Mucosa of gallbladder (tissue), 1 donor: ENCODE measurements at places on chromosomes 12 and 14.

- peak; percentile 35 for DNase-seq
Observed at GRCh38 chr12:98725476-98726247, 80.6 kb downstream of the APAF1 start.

- DNase-seq: no peak
Observed at GRCh38 chr14:88904864-88905263, 80.4 kb downstream of the TTC8 start.

DNA sequence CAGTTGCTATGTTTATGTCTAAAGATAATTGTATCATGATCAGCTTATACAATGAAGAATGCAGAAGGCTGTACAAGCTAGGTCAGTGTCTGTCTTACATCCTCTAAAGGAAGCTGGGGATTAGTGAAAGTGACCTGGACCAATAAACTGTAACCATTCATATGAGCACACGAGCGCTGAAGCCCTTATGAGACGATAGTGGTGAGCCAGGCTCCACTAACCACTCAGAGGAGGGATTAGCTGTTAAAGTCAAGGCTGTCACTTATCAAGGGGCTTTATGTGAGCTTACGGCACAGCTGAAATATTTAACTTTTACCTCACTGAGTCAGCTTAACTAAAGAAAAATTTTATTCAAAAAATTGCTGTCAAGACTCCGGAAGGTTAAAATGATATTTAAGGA lies 30.3 kb downstream of the NDUFA12 start:
- no peak for DNase-seq

DNA sequence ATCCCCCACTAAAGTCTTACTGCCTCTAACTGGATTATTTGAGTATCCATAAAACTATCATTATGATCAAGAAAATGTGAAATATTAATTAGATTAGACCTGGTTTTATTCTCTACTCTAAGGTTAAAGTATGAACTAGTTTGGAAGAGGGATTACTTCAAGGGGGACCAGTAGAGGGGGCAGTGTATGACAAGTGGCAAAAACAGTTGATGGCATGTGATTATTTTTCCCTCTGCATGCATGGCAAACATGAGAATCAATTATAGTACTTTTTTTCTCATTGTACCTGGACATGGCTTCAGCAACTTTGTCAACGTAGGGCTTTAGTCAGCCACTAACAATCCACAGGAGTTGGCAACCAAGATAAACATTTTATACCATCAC lies 145.0 kb upstream of the SLC38A2 start:
- no peak for DNase-seq

DNA sequence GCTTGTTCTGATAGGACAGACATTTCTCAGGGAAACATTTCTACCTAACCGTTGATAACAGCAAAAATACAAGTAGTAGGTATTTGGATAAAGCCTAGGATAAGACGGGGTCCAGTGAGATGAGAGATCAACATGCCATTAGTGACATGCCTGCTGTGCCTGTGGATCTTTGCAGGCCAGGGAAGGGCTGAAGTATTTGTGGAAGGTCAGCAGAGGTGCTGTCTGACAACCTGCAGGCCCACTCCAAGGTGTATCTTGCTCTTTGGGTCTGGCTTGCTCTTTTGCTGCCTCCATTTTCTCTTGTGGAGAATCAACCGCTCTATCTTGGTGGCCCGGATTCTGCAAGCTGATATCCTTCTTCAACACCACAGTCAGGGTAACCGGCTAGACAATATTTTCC lies 46.7 kb downstream of the MSRB3 start:
- no peak for DNase-seq

GRCh38 chr12:112828541-112828940 lies 37.0 kb downstream of the RPH3A start:
- DNase-seq: no peak

DNA sequence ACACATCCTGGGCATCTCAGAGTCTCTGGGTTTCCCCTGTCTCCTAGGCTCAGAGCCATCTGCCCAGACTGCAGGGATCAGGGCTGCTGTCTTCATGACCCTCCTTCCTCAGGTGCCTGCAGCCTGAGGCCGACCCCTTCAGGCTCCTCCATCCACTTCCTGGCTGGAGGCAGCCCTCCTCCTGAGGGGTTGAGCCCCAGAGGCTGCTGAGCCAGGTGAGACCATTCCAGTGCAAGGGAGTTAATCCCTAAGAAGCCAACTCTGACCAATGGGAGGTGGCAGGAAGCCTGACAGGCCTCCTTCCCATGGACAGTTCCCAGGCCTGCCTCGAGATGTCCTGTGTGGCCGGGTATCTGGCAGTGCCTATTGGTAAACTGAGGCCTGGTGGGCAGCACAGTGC lies 8.4 kb upstream of the PPP4R4 start:
- DNase-seq: no peak

GRCh38 chr14:101225157-101226152 lies 321.9 kb upstream of the RTL1 start:
- DNase-seq: no peak

DNA sequence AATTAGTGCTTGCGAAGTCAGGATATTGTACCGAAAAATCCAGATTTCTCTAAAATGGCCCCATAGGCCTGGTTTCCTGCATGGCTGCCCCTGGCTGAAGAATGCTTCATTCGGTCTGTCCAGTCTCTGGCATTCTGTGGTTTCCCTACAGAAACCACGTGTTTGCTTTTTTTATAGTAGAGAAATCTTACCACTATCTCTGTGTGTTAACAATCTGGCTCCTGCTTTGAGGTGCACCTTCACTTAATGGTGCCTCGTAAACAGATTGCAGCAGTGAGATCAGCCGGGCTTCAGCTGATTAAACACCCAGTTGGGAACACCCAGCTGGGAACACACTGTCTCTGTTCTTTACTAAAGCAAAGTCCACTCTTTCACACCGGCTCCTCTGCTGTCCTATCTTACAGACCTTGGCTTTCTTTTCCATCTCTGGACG lies 6.7 kb upstream of the DNAAF2 start:
- peak; percentile 58 for DNase-seq

DNA sequence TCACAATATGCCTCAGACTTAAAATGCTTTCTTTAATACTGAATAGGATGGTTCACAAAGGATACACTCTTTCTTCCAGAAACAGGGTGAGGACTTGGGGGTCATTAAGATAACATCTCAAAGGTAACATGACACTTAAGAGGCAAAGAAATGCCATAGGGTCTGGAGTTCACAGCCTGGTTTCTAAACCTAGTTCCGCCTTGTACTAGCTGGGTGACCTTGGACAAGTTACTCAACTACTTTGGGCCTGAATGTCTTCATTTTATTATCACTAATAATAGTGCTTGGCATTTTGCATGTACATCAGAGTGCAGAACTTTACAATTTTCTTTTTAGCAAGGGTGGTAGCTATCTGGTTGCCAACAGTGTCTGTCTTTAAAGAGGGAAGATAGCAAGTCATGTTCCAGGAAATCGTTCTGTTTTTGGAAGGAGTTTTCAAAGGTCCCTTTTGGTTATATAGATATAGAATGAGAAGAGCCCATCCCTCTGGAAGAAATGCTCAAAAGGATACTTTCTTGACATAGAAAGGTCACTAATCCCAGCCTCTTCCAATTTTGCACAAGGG lies 257.8 kb downstream of the NUAK1 start:
- no peak for DNase-seq

GRCh38 chr14:50379563-50379962 lies 17.1 kb downstream of the CDKL1 start:
- DNase-seq: no peak

DNA sequence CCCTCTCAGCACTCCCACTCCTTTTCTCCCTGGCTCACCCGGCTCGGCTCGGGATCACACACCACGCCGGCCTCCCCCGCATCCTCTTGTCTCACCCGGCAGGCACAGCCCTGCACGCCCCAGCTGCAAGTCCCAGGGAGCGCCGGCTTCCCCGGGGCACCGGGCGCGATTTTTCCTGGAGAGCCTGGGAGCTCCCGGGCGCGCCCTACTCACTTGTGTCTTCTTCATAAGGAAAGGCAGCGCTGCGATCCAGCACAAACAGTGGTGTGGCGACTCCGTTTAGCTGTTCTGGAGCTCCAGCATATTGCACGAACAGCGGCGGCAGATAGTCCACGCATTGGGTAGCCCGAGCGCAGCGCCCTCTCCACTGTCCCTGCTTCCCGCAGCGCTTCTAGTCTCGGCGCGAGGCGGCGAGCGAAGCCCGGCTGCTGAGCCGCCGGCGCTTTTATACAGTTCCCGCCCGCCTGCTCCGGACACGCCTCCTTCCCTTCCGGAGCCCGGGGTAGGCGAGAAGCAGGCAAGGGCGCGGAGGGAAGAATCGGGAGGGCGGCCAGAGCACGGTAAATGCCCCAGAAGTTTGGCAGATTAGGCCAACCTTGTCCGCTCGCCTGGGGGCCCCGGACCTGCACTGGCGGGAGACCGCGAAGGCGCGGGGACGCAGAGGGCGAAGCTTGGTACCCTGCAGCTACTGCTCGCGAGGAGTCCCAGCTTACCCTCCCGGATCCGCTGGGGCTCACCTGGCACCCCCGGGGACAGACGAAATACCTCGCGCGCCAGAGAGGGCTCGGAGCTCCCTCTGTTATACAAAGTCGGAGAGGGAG lies at the start of gene KITLG:
Gene KITLG (minus strand): TSS at position 421 of the 821 bp plus-strand sequence. CDS start 193 bp downstream, at position 228.
- peak; percentile 86 for DNase-seq

DNA sequence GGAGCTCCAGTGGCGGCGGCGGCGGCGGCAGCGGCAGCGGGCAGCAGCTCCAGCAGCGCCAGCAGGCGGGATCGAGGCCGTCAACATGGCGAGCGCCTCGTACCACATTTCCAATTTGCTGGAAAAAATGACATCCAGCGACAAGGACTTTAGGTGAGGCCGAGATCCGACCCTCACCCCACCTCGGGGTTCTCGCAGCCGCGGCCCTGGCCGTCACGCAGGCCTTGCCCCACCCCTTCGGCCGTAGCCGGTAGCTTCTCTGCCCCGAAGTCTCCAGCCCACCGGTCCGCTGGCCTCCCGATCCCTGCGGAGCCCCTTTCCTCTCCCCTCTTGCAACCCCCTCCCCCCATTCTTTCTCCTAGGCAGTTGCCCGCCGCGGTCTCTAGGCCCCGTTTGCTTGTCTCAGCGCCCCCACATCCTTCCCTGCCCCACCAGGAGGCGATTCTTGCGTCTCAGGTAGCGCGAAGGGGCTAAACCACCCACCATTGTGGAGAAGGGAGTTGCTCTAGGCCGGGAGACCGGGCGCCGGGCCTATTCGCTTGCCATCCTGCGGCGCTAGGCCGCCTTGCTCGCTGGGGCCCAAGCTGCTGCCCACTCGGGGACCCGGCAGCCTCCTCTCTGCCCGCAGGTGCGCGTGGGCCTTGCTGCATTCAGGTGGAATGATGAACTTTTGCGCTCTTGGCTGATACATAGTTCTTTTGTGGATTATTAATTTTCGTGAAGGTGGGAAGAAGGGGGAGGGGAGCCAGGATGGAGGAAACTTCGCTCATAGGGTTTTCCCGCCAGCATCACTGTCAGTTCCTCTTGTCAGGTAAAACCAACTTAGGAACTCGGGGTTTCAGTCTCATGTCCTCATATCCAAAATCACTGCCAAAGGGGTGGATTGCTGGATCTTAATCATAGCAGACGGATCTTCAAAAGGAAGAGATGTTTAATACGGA lies 745 bp downstream of the CAND1 start:
- DNase-seq: peak; percentile 37

DNA sequence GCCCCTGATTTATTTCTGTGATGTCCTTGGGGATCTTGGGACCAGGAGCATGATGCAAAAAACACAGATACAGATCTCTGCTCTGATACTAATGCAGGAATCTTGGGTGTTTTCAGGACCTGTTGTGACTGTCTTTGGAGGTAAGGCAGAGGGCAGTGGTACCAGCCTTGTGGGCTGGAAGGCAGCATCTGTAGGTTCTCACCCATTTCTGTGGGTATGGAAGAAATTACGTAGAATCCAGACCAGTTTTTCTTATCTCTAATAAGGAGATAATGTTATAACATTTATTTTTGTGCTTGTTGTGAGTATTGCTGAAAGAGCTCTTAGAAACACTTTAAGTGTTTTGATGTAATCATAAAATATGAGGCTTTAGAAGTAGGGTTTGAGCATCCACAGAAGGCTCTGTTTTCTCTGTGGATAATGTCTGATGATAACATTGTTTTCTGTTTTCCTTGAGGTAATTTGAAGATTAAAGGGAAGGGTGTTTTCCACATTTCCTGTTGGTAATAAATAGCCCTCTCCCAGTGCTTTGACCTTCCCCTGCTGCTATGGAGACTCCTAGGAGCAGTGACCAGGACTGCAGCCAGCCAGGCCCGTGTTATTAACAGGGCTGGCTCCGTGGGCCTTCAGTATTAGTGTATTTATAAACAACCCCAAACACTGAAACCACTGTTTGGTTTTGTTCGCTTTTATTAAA lies 9.4 kb upstream of the DCP1B start:
- peak; percentile 50 for DNase-seq

DNA sequence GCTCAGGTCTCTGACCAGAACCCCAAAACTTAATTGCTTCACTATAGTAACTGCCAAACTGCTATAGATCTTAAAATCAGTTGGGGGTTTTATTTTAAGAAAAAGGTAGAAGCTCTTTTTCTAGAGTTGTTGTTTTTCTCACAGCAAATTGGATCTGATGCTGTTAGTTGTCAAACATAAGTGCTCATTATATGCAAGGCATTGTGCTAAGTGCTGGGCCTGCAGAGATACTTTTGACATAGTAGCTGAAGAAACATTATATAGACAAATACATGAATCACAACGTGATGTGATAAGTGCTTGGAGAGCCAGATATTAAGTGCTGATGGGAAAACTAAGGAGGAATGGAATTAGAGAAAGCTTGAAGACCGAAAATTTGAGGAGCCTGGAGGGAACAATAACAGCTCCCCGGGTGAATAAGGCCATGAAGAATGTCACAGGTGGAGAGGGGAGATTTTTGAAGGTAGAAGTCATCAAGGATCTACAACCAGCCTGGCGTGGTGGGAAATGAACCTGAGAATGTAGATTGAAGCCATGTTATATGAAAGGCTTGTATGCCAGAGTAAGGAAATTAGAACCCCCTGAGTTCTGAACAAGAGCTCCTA lies 126.5 kb downstream of the DYRK2 start:
- DNase-seq: no peak

- DNase-seq: no peak
Observed at GRCh38 chr14:74442757-74443156, 16.7 kb upstream of the SYNDIG1L start.

GRCh38 chr12:44155358-44155757 lies 319.5 kb downstream of the TMEM117 start:
- no peak for DNase-seq

DNA sequence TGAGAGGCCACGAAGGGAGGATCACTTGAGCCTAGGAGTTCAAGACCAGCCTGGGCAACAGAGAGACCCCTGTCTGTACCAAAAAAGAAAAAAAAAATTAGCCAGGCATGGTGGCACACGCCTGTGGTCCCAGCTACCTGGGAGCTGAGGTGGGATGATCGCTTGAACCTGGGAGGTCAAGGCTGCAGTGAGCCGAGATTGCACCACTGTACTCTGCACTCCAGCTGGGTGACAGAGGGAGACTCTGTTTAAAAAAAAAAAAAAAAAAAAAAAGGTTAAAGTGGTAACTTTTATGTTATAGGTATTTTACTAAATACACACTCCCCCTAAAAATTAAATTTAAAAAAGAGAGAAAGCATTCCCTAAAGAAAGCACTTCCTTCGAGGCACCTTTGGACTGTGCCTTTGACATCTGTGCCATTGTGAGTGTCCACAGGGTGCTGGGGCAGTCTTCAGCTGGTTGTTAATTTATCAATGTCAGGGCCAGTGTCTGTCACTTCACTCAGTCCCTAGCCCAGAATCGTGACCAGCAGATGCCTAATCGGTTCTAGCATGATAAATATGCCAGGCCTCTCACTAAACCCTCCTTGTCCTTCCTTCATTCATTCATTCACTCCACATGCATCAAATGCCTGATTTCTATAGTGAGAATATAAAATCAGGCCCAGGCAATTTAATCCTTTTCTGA lies 63.1 kb downstream of the B4GALNT3 start:
- no peak for DNase-seq

GRCh38 chr14:28766469-28766955 lies at the start of gene FOXG1:
TSS of gene FOXG1 (plus strand) at chr14:28766787. CDS start at chr14:28767280, 493 bp downstream.
- DNase-seq: no peak
